ENCODE measurements at places on chromosomes 4 and X. TPM values are rescaled to one million over a fixed set of nuclear protein-coding genes. Genes with fewer than 3 reads are reported as not detected.

GABRG1 gene
- total RNA-seq: 0.94 TPM

DNA sequence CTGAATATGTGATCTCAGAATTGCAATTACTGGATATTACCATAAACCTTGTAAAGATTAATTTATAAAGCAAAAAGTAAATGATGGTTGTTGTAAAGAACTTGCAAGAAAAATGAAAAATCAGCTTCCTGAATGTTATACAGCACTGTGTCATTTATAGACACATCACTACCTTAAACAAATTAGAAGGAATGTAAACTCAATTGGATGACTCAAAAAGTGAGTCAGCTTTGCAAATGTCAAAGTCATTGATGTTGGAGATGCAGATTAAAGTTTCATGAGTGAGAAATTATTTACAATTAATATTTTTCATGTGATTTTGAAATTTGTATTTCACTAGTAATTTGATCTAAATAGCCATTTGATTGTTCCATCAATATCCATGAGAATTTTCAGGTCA lies 193.2 kb downstream of the RAPGEF2 start:
- no peak for ATAC-seq

DNA sequence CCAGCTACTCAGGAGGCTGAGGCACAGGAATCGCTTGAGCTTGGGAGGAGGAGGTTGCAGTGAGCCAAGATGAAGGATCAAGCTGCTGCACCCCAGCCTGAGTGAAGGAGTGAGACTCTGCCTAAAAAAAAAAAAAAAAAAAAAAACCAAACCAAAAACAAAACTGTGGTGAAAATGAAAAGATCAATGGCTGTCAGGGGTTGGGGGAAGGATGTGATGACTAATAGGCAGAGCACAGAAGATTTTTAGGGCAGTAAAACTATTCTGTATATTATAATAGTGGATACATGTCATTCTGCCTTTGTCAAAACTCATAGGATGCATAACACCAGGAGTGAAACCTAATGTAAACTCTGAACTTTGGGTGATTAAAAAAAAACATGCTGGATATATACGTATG lies 69.9 kb upstream of the ELOVL6 start:
- no peak for ATAC-seq

CXCL8 gene
- not detected for total RNA-seq

- no peak for ATAC-seq
Measured at GRCh38 chrX:110321670-110322069, 3.8 kb upstream of the AMMECR1 start.

PITX2 gene
- total RNA-seq: 31.3 TPM

KIF4A gene
- total RNA-seq: 0.47 TPM

Data from gastroesophageal sphincter (tissue), 4 donors.